ENCODE measurements at places on chromosomes 5 and 9.

GRCh38 chr5:132225165-132226032 is 2.3 kb downstream of the P4HA2 start:
- no peak for DNase-seq

GRCh38 chr9:37060833-37061232 is 26.8 kb upstream of the PAX5 start:
- DNase-seq = no peak

- no peak for DNase-seq
Measured at GRCh38 chr9:27755846-27756245, 182.6 kb upstream of the C9orf72 start.

- no peak for DNase-seq
Measured at GRCh38 chr9:108413809-108414208, 442.0 kb downstream of the ACTL7B start.

- DNase-seq = no peak
Measured at GRCh38 chr9:35844628-35845270, 15.7 kb downstream of the TMEM8B start.

DNA sequence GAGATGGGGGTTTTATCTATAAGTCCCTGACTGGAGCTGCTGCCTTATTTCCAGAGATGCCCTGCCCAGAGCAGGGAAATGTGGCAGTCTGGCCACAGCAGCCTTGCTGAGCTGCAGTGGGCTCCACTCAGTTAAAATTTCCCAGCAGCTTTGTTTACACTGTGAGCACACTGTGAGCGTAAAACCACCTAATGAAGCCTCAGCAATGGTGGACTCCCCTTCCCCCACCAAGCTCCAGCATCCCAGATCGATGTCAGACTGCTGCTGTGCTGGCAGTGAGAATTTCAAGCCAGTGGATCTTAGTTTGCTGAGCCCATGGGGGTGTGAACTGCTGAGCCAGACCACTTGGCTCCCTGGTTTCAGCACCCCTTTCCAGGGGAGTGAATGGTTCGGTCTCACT is 208.7 kb upstream of the RAI14 start:
- DNase-seq = peak; percentile 7

GRCh38 chr5:74342948-74343682 is 297.4 kb downstream of the ENC1 start:
- DNase-seq = no peak

GRCh38 chr9:14433351-14434157 is 119.6 kb upstream of the NFIB start:
- no peak for DNase-seq

Measured in nephron progenitor cell (in vitro differentiated cells).